ENCODE measurements at places on chromosomes 4 and X.

DNA sequence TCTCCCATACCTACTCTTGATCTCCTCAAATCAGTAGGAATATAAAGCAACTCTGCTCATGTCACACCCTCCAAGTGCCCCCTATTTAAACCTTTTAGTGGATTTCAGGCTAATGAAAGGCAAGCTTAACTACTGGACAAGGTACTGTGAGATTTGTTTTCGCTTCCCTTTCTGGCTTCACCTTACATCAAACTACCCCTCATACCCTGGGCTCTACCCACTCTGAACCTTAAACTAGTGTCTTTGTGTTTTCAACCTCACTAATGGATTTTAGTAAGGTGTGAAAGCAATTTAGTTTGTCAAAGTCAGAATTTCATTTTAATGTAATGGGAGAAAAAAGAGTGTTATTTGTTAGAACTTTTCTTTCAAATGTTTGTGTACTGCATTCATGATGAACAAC is 291.7 kb downstream of the INPP4B start:
- DNase-seq: no peak

GRCh38 chr4:16759931-16760582 is 138.4 kb downstream of the LDB2 start:
- no peak for DNase-seq

DNA sequence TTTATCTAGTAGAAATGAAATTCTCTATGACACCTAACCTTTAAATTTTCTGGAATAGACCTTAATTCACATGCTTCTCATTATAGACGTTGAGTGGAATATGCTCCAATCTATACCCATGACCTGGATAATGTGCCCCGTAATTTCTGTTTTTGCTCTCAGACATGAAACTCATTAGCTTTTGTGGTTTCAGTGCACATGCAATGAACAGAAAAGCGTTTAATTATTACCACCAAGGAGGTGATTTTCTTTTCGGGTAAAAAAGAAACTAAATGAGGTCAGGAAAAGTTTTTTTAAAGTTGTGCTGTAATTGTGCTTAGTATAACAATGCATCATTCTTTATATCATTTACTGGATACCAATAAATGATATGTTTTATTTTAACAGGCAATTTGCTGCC is 1703.9 kb upstream of the TENM3 start:
- DNase-seq: no peak

- DNase-seq: no peak
Observed at GRCh38 chr4:6071959-6072720, 53.9 kb upstream of the C4orf50 start.

DNA sequence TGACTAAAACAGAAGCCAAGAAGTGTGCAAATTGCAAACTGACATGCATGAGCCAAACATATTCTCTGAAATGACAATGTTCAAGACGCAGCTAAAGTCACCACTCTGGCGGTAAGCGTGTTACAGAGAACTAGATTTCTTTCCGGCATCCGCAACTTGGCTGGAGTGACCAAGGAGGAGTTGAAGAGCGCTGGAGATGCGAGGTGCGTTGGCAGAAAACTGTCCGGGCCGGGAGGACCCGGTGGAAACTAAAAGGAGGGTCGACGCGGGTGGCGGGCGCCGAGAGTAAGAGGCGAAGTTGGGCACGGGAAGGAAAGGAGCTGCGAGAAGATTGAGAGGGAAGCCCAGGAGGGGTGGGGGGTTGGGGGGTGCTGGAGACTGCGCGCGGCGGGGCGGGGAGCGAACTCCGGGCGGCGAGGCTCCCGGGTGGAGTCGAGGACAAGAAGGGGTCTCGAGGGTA is 807 bp downstream of the SEL1L3 start:
- peak; percentile 36 for DNase-seq

DNA sequence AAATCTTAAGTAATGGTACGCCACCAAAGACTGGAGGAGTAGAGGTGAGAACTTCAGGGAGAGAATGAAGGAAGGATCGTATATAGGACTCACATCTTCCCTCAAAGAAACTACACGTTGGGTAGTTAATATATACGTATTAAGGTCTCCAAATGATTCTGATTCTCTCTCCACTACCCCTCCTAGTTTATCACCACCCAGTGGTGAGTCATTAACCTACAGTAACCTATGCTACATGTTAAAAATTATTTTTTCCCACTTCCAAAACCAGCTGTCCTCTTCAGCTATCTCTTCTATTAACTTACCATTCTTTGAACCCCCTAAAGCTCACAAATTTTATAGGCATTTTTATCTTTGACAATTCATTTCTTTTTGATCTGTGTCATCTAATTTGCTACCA is 69.7 kb downstream of the RPS6KA6 start:
- no peak for DNase-seq

DNA sequence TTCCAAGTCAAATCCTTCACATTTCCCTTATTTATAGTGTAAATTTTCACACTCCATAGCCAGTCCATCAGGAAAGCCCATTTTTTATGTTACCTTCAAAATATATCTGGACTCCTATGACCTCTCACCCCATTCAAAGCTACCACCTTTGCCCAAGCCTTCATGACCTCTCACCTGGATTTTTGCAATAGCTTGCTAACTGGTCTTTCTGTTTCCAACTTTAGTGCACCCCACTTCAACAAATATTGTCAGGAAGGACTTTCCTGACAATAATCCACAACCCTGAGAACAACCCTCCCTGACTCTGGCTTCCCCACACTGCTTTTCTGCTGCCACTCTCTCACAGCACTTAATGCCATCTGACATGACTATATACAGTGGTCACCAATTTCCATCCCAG is 33.4 kb downstream of the ASIC5 start:
- DNase-seq: no peak

GRCh38 chrX:14051416-14051815 is 21.7 kb upstream of the GEMIN8 start:
- no peak for DNase-seq

DNA sequence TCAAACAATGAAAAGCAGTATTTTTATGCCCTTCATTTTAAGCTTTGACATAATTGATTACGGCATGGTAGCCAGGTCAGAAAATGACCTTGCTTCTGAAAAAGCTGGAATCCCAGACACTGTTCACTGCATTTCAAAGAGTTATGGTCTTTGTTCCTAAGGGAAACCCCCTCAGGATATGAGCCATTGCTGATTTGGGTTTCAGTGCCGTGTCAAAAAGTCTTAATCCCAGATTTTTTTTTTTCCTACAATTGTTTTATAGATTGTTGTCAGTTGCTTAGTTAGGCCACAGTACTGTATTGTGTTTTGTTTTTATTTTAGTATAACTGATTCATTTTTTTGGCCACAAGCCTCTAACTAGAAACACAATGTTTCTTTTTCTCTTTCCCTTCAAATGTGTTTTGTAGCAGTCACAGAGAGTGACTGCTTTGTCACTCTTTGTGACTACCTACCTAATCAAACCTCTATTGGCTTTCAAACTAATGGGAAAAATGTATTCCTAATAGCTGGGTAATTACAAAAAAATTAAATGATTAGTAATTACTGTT is 10.3 kb downstream of the WDR44 start:
- DNase-seq: no peak

GRCh38 chr4:78784236-78784865 is 8.2 kb downstream of the BMP2K start:
- DNase-seq: no peak

DNA sequence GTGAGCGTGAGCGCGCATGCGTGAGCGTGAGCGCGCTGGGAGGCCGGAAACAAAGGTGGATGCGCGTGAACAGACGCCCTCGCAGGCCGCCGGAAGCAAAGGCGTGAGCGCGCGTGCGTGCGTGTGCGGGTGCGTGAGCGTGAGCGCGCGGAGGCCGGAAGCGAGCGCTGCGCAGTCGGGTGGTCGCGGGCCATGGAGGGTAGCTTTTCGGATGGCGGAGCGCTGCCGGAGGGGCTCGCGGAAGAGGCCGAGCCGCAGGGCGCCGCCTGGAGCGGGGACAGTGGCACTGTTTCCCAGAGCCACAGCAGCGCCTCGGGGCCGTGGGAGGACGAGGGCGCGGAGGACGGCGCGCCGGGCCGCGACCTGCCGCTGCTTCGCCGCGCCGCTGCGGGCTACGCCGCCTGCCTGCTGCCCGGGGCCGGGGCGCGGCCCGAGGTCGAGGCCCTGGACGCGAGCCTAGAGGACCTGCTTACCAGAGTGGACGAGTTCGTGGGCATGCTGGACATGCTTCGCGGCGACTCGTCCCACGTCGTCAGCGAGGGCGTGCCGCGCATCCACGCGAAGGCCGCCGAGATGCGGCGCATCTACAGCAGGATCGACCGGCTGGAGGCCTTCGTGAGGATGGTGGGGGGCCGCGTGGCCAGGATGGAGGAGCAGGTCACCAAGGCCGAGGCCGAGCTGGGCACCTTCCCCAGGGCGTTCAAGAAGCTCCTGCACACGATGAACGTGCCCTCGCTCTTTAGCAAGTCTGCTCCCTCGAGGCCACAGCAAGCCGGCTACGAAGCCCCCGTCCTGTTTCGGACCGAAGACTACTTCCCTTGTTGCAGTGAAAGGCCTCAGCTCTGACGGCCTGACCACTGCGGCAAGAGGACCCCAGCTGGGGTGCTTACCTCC is at the start of gene BLOC1S4:
BLOC1S4 (plus strand) TSS at position 157 of the 894 bp plus-strand sequence; CDS start at position 193, 36 bp downstream.
- DNase-seq: peak; percentile 86

DNA sequence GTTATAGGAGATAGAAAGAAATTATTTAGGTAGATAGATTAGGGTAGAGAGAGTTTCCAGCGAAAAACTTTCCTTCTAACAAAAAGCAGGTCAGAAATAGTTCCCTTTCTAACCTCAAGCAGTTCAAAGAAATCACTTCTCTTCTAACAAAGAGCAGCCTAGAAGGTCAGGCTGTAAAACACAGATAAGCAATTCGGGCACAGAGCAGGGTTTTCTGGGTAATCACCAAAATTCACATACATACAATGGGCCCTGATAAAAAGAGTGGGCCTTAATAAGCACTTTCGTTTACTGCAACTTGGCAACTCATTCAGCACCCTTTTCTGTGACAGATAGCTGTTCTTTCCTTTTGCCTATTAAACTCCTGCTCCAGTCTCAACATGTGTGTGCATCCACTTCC is 13.4 kb upstream of the NAF1 start:
- no peak for DNase-seq

GRCh38 chr4:143017210-143017609 is 167.5 kb upstream of the USP38 start:
- DNase-seq: no peak

- no peak for DNase-seq
Observed at GRCh38 chr4:153266988-153267387, 62.7 kb downstream of the TRIM2 start.

DNA sequence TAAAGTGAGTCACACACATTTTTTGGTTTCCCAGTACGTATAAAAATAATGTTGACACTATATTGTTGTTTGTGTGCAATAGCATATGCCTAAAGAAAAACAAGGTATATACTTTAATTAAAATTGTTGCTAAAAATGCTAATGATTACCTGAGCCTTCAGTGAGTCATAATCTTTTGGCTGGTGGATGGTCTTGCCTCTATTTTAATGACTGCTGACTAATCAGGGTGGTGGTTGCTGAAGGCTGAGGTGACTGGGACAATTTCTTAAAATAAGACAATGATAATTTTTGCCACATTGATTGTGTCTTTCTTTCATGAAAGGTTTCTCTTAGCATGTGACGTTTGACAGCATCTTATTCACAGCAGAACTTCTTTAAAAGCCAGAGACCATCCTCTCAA is 21.0 kb upstream of the ANXA10 start:
- no peak for DNase-seq

DNA sequence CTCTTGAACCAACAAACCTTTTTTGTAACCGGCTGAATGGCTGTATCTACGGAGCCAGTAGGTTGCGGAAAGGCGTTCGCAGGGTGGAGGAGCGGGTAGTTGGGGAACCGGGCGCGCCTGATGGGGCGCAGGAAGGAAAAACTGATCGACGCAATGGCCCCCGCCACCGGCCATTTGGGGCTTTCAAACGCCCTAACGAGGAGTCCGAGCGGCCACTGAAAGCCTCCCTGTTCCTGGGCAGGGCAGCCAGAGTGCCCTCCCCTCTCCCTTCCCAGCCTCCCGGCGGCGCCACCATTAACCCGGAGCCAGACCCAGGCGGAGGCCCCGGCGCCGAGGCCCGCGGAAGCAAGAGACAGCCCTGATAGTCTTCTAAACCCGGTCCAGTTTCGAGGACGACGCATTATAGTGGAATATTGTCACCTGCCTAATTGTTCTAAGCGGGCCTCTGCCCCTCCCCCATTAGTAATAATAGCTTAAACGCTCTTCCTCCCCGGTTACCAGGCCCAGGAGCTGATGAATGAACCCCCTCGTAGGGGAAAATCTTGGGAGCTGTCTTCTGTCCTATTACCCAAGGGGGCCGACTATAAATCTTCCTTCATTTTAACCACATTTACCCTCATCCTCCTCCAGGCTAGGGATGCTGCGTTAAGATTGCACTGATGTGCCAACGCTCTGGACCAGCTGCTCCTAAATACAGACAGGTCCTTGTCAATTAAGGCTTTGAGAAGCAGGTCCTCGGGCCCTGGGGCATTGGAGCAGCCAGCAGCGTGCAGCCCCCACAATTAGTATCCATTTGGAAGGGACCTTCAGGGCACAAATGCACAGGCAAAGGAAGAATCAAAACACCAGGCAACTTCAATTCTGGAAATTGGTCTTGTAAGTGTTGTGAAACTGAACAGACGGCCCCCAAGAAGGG is 61.6 kb upstream of the TMEM33 start:
- DNase-seq: no peak

GRCh38 chrX:2320580-2321327 is 180.0 kb downstream of the DHRSX start:
- no peak for DNase-seq

DNA sequence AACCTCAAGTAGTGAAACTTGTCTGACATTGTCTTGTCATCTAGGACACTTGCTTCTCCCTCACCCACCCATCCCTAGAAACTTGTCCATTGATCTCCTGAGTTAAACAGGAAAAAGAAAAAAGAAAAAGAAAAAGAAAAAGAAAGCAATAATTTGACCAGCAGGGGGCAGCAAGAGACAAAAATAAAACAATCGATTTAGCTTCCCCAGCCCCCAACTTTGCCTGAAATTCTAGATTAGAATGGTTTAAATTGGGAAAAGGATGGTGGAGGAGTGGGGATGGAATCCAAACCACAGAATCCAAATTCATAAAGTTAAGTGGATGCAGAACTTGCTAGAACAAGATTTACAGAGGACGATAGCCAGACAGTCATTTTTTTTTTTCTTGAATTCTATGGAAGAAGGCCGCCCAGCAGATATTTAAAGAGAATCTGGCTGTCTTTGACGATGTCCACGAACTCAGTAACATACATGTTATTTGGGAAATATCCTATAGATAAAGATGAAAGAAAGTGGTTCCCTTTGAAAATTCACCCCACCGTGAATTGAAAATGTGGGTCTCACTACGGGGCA is 282.9 kb downstream of the USP46 start:
- DNase-seq: peak; percentile 13

GRCh38 chr4:20084488-20084887 is 167.2 kb upstream of the SLIT2 start:
- DNase-seq: no peak
